Mesangial cell (primary cell): ENCODE measurements at places on chromosomes 3 and 15. TPM values are rescaled to one million over a fixed set of nuclear protein-coding genes. Genes with fewer than 3 reads are reported as not detected.

NLGN1 gene
- total RNA-seq: 0.81 and 3.5 TPM in 2 replicates

SUCLG2 gene
- 32.8 and 34.5 TPM in 2 replicates for total RNA-seq

HES1 gene
- 35.0 and 48.2 TPM in 2 replicates for total RNA-seq

CYP8B1 gene
- not detected in 2 replicates for total RNA-seq

TMEM266 gene
- under 0.01 and 0.25 TPM in 2 replicates for total RNA-seq

AHSG gene
- not detected in 2 replicates for total RNA-seq

GOLGA8M gene
- 0.25 TPM in 1 of 2 replicates, not detected in the other for total RNA-seq

PCOLCE2 gene
- 1.0 and 2.9 TPM in 2 replicates for total RNA-seq
